Progenitor cell of endocrine pancreas (in vitro differentiated cells): ENCODE measurements at places on chromosomes 6 and 20.

GRCh38 chr6:161057103-161058091 is 65.8 kb downstream of the MAP3K4 start:
- peak overlapping the region; percentile 27 for H3K27ac ChIP-seq
- peaks cover 18% of the 10 kb centered on the region for H3K4me1 ChIP-seq
- no peak overlapping the region for H3K4me3 ChIP-seq
- H3K36me3 ChIP-seq = peaks cover 6% of the 10 kb centered on the region
- DNase-seq = no peak

- H3K4me1 ChIP-seq = peaks cover 27% of the 10 kb centered on the region
- H3K4me3 ChIP-seq = no peak overlapping the region
- DNase-seq = no peak
- H3K27me3 ChIP-seq = peaks cover 20% of the 10 kb centered on the region
Measured at GRCh38 chr20:18728165-18728869, 85.3 kb upstream of the SCP2D1 start.

- DNase-seq = no peak
- H3K36me3 ChIP-seq = no peaks in the 10 kb centered on the region
- H3K27ac ChIP-seq = no peak overlapping the region
Measured at GRCh38 chr6:34144581-34145160, 1.2 kb downstream of the GRM4 start.

DNA sequence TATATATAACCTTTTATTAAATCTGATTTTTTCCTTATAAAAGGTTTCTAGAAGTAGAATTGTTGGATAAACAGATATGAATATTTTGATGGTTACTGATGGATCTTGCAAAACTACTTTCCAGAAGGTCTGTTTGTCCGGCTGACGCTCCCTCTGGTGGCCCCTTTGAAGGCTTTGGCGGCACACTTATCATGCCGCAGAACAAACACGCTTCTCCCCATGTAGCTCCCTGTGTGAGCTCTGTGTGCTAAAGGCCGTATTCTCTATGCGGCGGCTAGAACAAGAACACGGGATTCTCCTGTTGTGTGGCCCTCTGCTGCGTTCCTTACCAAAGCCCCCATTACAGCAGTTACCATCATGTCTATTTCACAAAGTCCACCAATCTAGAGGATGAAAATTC is 30.0 kb downstream of the PPP1R3G start:
- H3K27ac ChIP-seq = no peak overlapping the region
- no peaks in the 10 kb centered on the region for H3K27me3 ChIP-seq
- DNase-seq = no peak
- H3K4me1 ChIP-seq = no peaks in the 10 kb centered on the region
- H3K4me3 ChIP-seq = no peak overlapping the region

DNA sequence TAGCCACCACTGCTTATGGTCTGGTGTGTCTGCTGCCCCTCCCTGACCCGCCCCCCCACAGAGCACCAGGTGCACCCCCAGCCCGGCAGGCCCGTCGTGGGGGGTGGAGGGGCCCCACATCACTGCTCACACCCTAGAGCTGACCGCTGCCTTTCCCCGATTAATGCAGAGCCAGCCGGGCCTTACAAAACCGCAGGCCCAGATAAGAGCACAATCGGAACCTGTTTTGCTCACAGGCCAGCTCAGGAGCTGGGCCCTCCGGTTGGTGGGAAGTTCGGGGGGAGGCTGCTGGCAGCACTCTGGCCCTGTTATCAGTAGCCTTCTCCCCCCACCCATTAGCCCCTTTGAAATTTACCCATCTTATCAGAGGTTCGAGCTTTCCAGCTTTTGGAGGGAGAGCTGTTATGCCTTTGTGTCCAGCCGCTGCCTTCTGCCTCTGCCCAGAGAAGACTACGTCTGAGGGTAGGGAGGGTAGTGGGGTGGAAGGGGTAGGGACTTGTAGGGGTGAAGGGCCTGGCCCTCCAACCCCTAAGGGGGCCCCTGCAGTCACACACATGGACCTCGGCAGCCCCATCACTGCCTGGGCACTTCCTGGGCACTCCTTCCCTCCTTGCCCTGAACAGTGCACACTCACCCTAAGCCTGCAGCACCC is 6.9 kb upstream of the SPDEF start:
- H3K36me3 ChIP-seq = no peaks in the 10 kb centered on the region
- peak overlapping the region; percentile 18 for H3K27ac ChIP-seq
- peaks cover 25% of the 10 kb centered on the region for H3K4me1 ChIP-seq
- DNase-seq = no peak
- no peak overlapping the region for H3K4me3 ChIP-seq
- H3K27me3 ChIP-seq = peaks cover 45% of the 10 kb centered on the region

GRCh38 chr6:1208876-1209275 is 103.0 kb upstream of the FOXQ1 start:
- no peak for DNase-seq
- H3K36me3 ChIP-seq = no peaks in the 10 kb centered on the region
- H3K27me3 ChIP-seq = peaks cover 34% of the 10 kb centered on the region
- H3K4me3 ChIP-seq = no peak overlapping the region

DNA sequence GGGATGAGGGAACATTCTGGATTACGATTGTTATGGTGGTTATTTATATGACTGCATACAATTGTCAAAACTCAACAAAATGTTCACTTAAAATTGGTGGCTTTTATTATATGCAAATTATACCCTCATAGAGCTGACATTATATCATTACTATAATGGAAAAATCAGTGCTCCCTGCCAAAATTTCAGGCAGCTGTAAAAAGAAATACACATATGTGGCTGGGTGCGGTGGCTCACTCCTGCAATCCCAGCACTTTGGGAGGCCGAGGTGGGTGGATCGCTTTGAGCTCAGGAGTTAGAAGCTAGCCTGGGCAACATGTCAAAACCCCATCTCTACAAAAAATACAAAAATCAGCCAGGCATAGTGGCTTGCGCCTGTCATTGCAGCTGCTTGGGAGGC is 75.8 kb upstream of the SULF2 start:
- peaks cover 13% of the 10 kb centered on the region for H3K27me3 ChIP-seq
- peaks cover 18% of the 10 kb centered on the region for H3K4me1 ChIP-seq
- H3K4me3 ChIP-seq = no peak overlapping the region
- no peak overlapping the region for H3K27ac ChIP-seq
- H3K36me3 ChIP-seq = no peaks in the 10 kb centered on the region
- no peak for DNase-seq

- H3K4me3 ChIP-seq = no peak overlapping the region
- H3K27me3 ChIP-seq = peaks cover 5% of the 10 kb centered on the region
- H3K4me1 ChIP-seq = peaks cover 4% of the 10 kb centered on the region
- no peak overlapping the region for H3K27ac ChIP-seq
Measured at GRCh38 chr6:129239825-129240491, 357.0 kb downstream of the LAMA2 start.

- H3K27ac ChIP-seq = peak overlapping the region; percentile 2
- DNase-seq = no peak
- peaks cover 7% of the 10 kb centered on the region for H3K4me1 ChIP-seq
- H3K27me3 ChIP-seq = no peaks in the 10 kb centered on the region
- H3K4me3 ChIP-seq = no peak overlapping the region
Measured at GRCh38 chr20:58436868-58437645, 48.0 kb downstream of the VAPB start.

DNA sequence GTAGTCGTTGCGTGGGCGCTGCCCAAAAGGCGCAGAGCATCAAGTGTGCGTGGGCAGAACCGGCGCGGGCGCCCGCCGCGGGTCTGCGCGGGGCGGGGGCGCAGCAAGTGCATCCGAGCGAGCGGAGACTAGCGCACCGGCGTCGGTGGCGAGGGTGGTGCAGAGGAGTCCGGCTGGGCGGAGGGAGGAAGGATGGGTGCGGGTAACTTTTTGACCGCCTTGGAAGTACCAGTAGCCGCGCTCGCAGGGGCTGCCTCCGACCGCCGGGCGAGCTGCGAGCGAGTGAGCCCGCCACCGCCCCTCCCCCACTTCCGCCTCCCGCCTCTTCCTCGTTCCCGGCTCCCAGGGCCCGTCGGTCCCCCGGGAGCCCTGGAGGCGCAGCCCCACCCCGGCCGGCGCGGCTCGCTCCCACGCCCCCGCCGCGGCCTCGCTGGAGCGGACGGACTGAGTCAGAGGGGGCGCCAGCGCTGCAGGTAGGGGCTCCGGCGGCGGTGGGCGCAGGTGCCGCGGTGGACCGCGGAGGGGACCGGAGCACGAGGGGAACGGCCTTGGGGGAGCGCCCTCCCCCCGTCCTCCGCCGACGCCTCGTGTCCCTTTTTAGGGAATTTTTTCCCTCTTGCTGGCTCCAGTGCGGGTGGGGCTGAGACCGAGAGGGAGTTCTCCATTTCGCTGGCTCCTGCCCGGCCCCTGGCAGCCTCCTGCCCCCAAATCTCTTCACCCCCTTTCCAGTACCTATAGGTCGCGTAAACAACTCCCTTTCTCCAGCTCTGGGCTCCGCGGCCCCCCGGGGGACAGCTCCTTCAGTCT is 1.6 kb upstream of the DBNDD2 start:
- H3K4me1 ChIP-seq = peaks cover 10% of the 10 kb centered on the region
- H3K4me3 ChIP-seq = peak overlapping the region; percentile 85
- DNase-seq = peak; percentile 40
- H3K27ac ChIP-seq = peak overlapping the region; percentile 76

- H3K4me3 ChIP-seq = no peak overlapping the region
- no peak for DNase-seq
- no peaks in the 10 kb centered on the region for H3K27me3 ChIP-seq
- no peak overlapping the region for H3K27ac ChIP-seq
Measured at GRCh38 chr6:140050101-140050995, 675.9 kb upstream of the CITED2 start.

DNA sequence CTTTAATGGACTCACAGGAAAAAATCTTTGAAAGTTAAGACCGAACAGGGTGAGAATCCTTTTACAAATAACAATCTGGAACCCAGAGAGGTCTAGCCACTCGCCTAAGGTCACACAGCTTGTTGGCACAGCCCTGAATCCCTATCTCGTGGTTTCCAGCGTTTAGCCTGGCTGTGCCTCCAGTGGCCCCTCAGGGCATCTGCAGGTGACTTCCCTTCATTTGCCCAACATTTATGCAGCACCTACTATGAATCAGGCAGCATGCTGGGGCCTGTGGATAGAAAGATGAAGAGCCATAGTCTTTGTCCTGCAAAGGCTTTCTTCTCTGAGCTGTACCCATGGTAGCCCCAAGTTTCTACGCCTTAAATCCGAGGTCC is 2.6 kb upstream of the NR2E1 start:
- H3K4me3 ChIP-seq = no peak overlapping the region
- DNase-seq = no peak
- no peaks in the 10 kb centered on the region for H3K36me3 ChIP-seq
- no peak overlapping the region for H3K27ac ChIP-seq

DNA sequence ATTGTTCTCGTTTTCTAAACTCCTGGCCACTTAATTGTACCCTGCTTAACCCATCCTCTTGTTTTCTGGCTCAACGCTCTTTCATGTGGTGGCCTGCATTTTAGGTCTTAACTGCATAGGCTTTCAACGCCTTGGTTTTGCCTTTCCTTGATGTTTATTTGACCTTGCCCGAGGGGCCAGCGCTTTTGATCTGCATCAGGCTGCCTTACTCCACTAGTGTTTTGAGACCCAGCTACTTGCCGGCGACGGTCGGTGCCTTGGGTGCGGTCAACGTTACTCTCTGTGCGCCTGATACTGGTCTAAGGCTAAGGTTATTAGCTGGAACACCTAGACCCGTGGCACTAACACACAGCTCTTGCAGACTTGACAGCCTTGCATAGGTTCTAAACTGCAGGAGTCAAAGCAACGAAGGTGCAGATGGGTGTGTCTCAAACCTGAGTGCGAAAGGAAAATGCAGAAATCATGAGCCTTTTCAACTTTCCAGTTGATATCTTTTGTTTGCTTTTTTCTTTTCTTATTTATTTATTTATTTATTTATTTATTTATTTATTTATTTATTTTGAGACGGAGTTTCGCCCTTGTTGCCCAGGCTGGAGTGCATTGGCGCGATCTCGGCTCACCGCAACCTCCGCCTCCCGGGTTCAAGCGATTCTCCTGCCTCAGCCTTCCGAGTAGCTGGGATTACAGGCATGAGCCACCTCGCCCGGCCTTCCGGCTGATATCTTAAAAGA is 138.8 kb downstream of the HFE start:
- no peak for DNase-seq
- no peaks in the 10 kb centered on the region for H3K36me3 ChIP-seq
- H3K27ac ChIP-seq = peak overlapping the region; percentile 96
- peaks cover 12% of the 10 kb centered on the region for H3K4me1 ChIP-seq

- peak overlapping the region; percentile 71 for H3K27ac ChIP-seq
- no peaks in the 10 kb centered on the region for H3K27me3 ChIP-seq
- peaks cover 53% of the 10 kb centered on the region for H3K36me3 ChIP-seq
Measured at GRCh38 chr6:144811140-144811539, 526.0 kb downstream of the UTRN start.

DNA sequence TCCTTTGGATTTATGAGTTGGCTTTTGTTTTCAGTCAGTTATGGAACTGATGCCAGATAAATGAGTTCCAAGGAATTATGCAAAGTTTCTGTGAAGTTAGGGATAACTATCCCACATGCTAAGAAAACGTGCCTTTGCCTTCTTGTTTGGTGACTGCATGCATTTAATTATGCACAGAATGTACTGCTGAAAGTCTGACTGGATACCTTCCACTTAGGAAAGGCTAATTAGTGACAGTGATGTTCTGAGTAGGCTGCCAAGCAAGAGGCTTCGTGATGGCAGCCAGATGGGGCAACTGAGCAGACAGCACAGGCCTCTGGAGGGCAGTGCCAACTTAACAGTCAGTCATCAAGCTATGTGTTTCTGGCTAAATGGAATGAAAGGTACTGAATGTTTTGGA is 289.9 kb downstream of the CD109 start:
- H3K27me3 ChIP-seq = no peaks in the 10 kb centered on the region
- H3K36me3 ChIP-seq = no peaks in the 10 kb centered on the region
- no peaks in the 10 kb centered on the region for H3K4me1 ChIP-seq
- H3K4me3 ChIP-seq = no peak overlapping the region
- H3K27ac ChIP-seq = no peak overlapping the region

GRCh38 chr6:168434505-168434904 is 6.5 kb upstream of the SMOC2 start:
- H3K4me3 ChIP-seq = no peak overlapping the region
- H3K4me1 ChIP-seq = no peaks in the 10 kb centered on the region
- no peak for DNase-seq

DNA sequence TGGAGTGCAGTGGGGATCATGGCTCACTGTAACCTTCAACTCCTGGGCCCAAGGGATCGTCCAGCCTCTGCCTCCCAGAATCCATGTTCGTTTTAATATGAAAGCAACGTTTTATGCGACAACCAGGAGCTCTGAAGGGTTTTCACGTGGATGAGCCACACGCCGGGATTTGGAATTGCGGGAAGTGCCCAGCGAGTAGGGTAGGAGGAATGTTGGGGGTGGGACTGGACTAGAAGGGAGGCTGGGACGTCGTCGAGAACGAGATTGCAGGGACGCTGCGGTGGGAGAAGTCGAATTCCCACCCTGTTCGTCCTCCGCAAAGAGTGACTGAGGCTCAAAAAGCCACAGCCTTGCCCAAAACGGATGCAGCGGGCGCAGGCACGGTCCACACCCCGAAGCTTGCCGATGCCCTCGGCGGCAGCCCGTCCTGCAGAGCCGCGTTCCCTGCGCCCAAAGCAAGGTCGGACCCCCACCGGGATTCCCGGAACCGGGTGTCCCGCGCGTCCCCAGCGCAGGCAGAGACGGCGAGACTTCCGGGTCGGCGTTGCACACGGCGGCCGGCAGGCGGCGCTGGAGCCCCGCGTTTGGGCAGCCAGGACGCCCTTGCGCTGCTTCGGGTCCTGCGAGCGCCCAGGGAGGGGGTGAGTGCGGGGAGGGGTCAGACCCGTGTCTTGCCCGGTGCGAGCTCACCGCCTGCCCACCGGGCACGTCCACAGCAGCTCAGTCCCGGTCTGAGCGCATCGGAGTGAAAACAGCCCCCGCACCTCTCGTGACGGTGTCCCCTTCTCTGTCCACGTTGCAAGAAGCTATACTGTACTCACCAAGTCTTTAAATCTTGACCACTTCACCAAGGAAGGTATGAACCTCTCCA is 87.8 kb downstream of the DHX35 start:
- H3K4me3 ChIP-seq = peak overlapping the region; percentile 75
- H3K4me1 ChIP-seq = peaks cover 6% of the 10 kb centered on the region
- H3K36me3 ChIP-seq = no peaks in the 10 kb centered on the region
